ENCODE measurements at places on chromosomes 4 and X. TPM values are rescaled to one million over a fixed set of nuclear protein-coding genes. Genes with fewer than 3 reads are reported as not detected.

The EGF gene
- 2.7 TPM for total RNA-seq

The PPM1K gene
- total RNA-seq, result 9.3 TPM

The CTAG1B gene
- not detected for total RNA-seq

The CEP135 gene
- 3.4 TPM for total RNA-seq

The CNOT6L gene
- 20.5 TPM for total RNA-seq

The FAM149A gene
- total RNA-seq, result 1.7 TPM

The VCX gene
- total RNA-seq, result not detected

The OCRL gene
- 27.0 TPM for total RNA-seq

The FGA gene
- total RNA-seq, result not detected

The NLGN4X gene
- 0.50 TPM for total RNA-seq

The BANK1 gene
- 0.34 TPM for total RNA-seq

The KIAA1210 gene
- total RNA-seq, result not detected

The IRS4 gene
- total RNA-seq, result not detected

The ZNF41 gene
- 7.5 TPM for total RNA-seq

The BCLAF3 gene
- 9.8 TPM for total RNA-seq

The IL9R gene
- total RNA-seq, result not detected

The TMEM144 gene
- total RNA-seq, result 13.3 TPM

The MPP1 gene
- 4.3 TPM for total RNA-seq

The TCP11X2 gene
- not detected for total RNA-seq

The IL3RA gene
- not detected for total RNA-seq

The PSAPL1 gene
- not detected for total RNA-seq

The CXCR3 gene
- not detected for total RNA-seq

The P2RY4 gene
- not detected for total RNA-seq
